ENCODE measurements at places on chromosomes 2 and 18.

- DNase-seq, result no peak
Measured at GRCh38 chr18:2960983-2961696, 51.8 kb downstream of the LPIN2 start.

DNA sequence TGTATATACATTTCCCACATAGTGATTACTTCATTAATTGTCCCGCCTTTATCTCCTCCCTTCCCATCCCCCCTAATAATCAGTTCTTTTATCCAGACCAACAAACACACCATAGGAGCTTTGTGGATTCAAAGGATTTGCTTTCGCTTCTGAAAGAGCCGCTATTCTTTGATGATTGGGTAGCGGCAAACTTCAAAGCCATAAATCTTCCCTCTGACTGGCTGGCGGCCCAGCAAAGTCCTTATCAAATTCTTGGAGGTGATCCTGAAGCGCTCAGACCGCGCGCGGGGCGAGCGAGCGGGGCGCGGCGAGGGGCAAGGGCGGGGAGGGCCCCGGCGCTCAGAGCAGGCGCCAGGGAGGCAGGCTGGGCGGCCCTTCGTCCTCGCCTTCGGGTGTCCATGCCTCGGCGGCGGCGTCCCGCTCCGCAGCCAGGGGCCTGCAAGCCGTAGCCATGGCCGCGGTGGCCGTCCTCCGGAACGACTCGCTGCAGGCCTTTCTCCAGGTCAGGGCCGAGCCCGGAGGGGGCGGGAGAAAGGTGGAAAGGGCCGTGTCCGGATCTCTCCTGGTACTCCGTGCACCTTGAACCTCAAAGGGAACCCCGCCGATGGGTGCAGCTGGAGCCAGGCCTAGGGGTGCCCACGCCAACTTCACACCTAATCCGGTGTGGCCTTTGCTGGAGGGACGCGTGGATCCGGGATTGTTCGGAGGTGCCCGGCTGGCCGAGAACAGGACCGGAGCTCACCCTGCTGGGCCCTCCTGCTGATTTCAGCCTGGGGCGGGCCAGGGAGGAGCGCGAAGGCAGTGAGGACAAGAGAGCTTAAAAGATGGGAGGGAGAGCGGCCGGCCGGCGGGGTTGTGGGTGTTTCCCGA is at the start of gene SP5:
SP5 (plus strand) TSS at position 276 of the 870 bp plus-strand sequence; CDS start at position 452, 176 bp downstream.
- DNase-seq, result peak; percentile 92

DNA sequence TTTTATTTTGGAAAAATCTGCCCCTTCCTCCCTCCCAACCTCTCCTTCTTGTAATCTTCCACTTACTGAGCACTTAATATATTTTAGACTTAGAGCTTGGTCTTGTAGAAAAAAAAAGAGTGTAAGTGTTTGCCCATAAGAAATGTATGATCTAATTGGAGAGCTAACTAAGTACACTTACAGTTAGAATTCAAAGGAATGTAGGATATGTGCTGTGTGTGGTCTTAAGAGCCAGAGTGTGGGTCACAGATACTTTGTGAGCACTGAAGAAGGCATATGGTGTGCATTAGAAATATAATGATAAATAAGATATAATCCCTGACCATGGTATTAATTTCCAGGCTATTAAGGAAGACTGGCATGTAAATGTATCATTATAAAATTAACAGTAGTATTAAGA is 91.8 kb upstream of the ZNF521 start:
- DNase-seq, result no peak

GRCh38 chr18:2891526-2892431 is 45.0 kb downstream of the EMILIN2 start:
- peak; percentile 78 for DNase-seq

DNA sequence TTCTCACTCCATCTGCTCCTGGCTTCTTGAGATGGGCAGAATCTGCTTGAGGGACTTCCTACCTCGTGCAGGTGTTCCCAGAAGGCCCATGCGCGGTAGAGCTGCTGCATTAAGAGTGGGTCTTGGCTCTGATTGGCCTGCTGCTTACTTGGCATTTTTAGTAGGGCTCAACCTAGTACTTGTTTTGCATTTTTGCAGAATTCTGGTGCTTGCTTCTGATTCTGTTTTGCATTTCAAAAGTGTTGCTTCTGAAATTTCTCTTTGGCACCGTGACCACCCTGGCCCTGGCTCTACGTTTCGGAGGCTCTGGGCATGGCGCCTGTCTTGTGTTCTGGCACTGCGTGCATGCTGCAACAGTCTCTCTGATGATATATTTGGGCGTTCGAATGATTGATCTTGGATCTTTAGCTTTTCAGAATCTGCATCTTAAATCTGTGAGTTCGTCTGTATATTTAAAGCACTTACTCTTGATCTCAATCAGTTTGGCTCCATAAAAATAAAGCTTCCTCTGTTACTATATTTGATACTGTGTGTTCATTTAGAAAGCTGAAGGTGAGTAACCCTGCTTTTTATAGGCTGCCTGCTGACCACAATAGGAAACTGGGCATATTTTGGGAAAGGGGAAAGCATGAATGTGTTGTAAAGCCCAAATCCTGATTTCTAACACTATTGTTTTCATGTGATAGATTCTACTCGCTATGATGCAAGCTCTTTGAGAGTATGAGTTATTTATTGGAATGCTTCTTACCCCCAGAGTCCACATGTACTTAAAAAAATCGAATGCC is 22.2 kb downstream of the EFR3B start:
- DNase-seq, result no peak

DNA sequence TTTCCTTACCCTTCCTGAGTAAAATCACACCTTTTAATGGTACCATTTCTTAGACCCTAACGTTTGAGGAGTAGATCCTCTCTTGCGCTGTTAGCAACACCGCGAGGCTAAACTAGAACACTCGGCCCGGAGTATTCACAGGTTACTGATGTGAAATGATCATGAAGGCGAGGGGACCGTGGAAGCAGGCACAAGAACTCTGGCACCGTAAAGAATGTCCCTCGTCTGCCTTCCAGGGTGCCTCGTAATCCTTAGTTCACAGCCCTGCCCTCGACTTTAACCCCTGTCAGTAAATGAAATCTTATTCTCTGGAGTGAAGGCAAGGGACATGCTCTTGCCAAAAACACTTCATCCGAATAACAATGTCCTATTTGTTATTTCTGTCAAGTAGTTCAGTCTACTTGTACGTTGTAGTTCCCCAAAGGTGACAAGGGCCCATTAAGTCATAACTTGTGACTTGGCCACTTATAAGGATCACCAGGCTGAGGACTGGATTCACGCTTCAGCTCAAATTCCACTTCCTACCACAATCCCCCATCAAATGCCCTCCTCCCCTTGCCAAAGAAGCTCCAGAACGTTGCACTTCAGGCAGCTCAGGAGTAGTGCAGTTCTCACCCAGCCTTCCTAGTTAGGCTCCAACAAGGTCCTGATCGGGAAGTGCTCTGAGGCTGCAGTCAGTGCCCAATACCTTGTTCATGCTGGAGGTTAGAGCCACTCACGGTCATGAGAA is 43.3 kb upstream of the ITM2C start:
- DNase-seq, result peak; percentile 66

DNA sequence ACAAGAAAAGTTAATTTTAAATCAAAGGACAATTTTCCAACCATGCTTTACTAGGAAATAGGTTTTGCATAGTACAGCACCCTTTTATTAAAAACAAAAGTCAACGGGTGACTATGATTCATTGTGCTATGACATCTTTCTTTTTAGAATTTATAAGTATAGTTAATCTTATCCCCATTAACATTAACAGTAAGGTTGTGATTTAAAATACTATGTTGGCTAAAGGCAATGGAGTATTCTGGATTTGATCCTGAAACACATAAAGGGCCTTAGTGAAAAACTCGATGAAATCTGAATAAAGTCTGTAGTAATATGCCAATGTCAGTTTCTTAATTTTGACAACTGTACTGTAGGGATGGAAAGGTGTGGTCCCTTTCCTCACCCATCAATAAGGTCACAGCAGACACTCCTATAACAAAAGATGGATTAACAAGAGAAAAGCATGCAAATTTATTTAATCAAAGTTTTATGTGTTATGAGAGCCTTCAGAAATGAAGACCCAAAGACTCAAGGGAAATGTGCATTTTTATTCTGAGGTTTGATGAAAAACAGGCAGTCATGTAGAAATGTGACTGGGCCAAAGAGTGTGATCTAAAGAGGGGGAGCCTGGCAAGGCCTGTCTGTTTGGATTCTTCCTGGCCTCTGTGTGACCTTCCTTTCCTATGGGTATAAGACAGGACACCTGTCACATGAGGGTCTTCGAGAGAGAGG is 731.4 kb downstream of the TSN start:
- no peak for DNase-seq

DNA sequence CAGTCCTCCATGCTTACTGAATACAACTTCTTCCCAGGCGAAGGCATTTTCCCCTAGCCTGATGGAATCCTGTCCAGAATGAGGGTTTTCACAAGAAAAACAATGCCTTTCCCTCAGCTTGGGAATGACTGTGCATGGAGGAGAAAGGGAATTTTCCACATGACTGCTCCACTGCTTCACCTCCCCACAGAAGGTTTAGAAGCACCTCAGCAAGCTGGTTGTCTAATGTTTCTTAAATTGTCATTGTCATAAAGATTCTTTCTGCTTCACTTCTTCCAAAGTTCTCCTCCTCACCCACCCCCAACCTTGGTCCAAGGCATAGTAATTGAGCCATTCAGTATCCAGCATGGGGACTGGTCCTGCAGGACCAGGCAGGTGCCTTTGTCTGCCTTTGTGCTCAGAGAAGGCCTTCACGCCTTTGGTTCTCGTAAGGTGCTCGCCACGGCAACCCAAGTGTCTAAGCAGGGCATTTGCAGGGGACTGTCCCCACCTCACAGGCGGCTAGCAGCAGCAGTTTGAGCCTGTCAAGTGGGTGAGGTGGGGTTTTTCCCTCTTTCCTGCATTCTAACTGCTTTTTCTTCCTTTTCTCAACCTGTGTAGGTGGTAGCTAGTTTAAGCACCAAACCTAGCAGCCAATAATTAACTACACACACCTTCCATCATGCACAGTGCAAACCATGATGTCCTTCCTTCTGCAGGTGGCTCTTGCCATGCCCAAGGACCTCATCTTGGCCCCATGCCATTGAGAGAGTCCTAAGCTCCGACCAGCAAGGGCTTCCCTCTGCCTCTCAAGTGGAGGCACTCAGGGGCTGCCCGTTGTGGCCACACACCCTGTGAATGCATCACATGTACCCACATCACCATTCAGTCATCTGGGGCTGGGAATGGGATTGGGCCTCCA is 65.7 kb upstream of the BCL2L11 start:
- no peak for DNase-seq

DNA sequence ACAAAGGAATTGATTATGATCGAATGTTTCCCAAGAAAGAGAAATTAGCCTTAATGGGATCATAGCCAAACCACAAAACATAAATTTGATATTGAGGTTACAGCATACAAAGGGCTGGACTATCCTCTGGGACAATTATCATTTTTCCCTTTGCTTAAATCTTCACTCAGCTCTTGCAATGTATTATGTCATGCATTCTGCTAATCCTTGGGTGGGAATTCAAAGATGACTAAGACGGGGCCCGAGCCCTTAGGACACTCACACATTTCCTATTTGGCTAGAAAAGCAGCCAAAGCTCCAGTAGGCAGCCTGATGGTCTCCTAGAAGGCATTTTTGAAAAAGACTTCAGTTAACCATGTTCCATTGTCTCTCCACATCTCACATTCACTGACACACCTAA is 17.2 kb upstream of the NMI start:
- DNase-seq, result no peak

DNA sequence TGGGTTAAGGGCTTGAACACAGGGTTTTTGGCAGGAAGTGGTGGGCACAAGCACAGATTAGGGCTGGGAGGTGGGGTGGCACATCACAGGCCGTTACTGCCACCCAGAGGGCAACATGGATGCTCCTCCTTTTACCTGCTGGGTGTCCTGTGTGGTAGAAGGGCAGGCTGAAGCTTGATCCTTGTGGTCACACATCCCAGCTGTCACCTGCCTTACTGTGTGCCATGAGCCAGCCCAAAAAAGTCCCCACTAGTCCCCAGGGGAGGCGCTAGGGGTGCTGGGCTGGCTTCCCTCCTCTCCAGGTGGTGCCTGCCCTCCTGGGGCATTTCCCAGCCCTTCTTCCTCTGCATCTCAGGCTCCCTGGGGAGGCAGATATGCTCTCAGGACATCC is 50.5 kb upstream of the ALPP start:
- no peak for DNase-seq

DNA sequence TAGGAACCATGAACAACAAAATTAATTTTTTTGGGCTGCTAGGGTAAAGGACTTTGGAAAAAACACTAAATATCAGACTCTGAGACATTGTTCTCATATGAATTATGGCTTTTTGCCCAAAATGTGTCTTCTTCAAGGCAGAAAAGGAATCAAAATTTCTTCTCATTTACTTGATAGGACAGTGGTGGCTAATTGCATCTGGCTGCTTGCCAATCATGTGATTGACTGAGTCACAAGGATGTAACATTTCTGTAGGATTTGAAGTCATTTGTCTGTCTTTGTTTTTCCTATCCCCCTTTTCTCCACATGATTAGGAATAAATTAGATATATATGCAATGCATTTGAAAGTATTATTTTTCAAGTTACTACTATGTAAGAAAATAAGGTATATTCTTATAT is 130.2 kb downstream of the SLC4A10 start:
- DNase-seq, result no peak

DNA sequence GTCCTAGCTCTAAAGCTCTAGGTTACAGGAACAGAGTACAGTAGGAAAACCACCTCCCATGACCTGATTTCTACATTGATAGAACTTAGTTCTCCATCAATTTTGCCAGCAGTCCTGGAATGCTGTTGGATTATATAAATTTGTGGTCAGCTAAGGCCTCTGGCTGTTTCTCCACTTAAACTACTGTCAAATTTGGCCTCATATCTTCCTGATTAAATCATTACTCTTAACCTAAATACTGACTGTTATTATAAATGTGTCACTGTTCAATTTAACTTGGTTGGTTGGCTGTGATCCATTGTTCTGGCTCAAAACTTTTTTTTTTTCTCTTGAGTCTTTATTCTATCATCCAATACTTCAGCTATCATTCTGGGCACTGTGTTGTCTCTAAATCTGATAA is 71.2 kb downstream of the TGFA start:
- no peak for DNase-seq

DNA sequence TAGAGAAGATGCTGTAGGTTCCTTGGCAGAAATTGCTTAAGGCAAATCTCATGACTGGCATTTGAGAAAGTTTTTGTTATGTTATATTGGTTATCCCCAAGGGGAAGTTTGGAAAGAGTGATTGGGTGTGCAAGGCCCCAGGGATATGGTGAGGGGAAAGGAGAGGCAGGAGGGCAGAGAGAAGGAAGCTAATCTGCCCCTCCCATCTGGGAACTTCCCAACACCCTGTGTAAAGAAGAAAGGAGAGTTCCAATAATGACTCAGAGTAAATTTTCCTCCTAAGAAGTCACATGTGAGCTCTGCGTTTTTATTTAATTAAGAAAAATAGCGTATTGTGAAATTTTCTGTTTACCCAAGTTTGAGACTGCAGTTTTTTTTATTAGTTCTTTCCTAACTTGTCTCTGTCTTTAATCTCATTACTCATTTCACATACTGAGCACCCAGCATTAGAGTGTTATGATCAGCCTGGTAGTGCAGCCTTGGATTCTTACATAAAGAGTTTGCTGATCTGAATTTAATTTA is 3.1 kb upstream of the KYNU start:
- DNase-seq, result peak; percentile 80

- no peak for DNase-seq
Measured at GRCh38 chr2:112491946-112492345, 10.0 kb downstream of the TTL start.

Data from lower leg skin (tissue), 4 donors.